ENCODE measurements at places on chromosomes 1 and 21.

DNA sequence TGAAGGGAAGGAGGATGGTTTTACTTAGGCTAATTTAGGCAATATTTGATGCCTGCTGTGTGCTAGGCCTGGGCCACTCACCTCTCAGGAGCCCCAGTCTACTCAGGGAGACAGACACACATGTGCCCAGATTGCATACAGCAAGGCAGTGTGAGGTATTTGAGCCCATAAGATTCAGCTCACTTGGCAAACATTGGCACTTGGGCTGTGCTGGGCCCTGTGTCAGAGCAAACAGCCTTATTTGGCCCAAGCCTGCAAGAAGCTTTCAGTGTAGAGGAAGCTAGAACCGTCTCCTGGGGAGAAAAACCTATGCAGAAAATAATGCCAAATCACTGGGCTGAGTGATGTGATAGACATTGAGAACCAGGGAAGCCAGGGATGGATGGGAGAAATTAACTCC, 3.9 kb upstream of the SYNC start:
- DNase-seq = no peak

DNA sequence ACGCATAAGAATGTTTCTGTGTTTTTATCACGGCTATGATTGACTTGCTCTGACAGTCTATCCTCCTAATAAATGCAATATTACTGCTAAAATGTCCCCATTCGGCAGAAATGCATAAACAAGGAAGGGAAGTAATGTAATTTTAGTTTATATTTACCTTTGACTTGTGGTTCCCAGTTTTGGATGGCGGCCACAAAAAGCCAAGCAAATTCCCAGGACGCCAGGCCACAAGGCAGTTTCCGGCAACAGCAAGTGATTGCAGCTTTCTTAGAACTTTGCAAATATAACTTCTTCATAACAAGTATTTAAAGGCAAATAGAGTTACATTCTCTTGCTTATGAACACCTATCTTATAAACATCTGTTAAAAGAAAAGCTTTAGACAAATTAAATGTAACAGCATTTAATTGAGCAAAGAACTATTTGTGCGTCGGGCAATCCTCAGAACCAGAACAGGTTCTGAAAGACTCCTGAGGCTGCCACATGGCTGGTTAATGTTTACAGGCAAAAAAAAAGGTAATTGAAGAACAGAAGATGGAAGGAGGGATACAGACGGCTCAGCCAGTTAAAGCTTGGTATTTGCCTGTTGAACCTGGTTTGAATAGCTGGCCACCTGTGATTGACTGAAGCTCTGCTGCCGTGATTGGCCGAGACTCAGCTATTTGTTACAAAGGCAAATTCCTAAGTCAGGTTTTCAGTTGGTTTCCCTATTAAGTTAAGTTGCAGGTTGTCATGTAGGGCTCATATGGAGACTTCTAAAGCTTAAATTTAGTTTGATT, 80.8 kb downstream of the C21orf91 start:
- no peak for DNase-seq

DNA sequence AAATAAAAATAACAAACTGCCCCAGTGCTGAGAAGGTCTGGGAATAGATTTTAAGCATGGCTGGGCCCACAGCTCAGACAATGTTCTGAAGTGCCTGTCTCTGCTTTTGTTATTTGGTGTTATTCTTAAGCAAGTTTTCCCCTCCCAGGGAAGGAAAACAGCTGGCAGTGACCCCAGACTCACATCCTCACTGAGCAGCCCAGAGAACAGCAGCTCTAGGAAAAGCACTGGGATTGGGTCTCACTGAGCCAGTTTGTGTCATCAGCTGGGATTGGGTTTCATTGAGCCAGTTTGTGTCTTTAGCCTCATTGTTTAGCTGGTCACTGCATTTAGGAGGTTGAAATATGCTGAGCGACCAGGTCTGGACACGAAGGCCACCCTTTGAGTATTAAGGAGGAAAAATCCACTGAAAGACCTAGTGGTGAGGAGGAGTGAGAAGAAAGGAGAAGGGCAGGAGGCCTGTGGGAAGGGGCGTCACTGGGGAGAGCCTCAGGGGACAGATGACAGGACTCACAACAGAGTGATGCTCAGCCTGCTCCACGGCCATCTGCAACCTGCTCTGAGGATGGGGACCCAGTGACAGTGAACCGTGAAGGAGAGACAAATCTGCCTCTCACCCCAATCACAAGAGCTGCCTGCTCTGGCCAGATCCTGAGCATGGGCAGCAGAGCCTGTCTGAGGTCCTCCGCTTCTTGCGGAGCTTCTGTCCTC, 103.8 kb downstream of the TOMM20 start:
- no peak for DNase-seq

DNA sequence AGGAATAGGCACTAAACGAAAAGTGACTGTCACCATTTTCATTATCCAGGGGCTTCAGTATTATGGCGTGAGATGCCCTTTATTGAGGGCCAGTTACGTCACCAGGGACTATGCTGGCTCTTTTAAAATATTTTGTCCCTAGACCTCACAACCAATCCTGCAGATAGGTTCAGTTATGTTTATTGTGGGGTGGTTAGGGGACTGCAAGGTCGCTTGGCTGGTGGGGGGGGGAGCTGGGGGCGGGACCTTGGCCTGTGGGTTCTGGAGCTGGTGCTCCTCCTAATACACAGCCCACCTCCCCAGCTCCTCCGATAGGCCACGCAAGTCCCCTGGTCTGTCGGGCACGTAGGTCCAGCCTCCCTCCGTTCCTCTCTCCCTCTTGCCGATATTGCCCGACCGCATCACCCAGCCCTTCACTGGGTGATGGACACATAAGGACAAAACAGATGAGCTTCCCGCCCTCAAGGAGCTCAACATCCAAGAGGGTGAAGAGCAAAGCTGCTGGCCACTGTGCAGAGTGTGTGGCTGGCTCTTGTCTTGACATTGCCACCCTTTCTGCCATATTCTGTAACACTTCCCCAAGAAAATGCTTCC, 271.8 kb downstream of the MATN1 start:
- DNase-seq = no peak

- no peak for DNase-seq
These were observed 136.7 kb upstream of the C1orf105 start for GRCh38 chr1:172283766-172284165.

- no peak for DNase-seq
These were observed 681.0 kb upstream of the ADAMTS5 start for GRCh38 chr21:27647921-27648320.

- DNase-seq = no peak
These were observed 4.7 kb downstream of the MAP1LC3C start for GRCh38 chr1:241994171-241994570.

Data from stimulated activated CD4-positive, alpha-beta T cell treated with anti-CD3 and anti-CD28 coated beads, Interleukin-4, amount 100 ng/mL, for 1 hour (primary cell).